Smooth muscle cell of the pulmonary artery (primary cell): ENCODE measurements at places on chromosomes 1 and 21. TPM values are rescaled to one million over a fixed set of nuclear protein-coding genes. Genes with fewer than 3 reads are reported as not detected.

LCE1F gene
- total RNA-seq = not detected in 2 replicates

MAP10 gene
- 0.85 and 1.2 TPM in 2 replicates for total RNA-seq

SPRR2F gene
- total RNA-seq = not detected in 2 replicates

GRIK3 gene
- total RNA-seq = not detected in 2 replicates

LRRC39 gene
- 0.56 and 0.59 TPM in 2 replicates for total RNA-seq

KIF2C gene
- total RNA-seq = 3.2 and 9.3 TPM in 2 replicates

LRRC7 gene
- total RNA-seq = 0.07 TPM in 1 of 2 replicates, not detected in the other

BLACAT1 gene
- total RNA-seq = under 0.01 and 0.07 TPM in 2 replicates

MYOG gene
- not detected in 2 replicates for total RNA-seq

SPRR1B gene
- total RNA-seq = not detected in 2 replicates

MFN2 gene
- 65.7 and 79.8 TPM in 2 replicates for total RNA-seq

UTS2 gene
- not detected in 2 replicates for total RNA-seq

SERTAD4 gene
- total RNA-seq = 13.6 and 22.2 TPM in 2 replicates

B3GALT5 gene
- total RNA-seq = 0.10 TPM in 1 of 2 replicates, not detected in the other

OR10J1 gene
- total RNA-seq = not detected in 2 replicates

C8A gene
- not detected in 2 replicates for total RNA-seq

DNAI4 gene
- 6.9 and 8.1 TPM in 2 replicates for total RNA-seq

PDZK1 gene
- total RNA-seq = 0.23 and 0.33 TPM in 2 replicates

NUP210L gene
- total RNA-seq = 0.07 and 0.23 TPM in 2 replicates

ITGB2 gene
- 0.46 and 1.7 TPM in 2 replicates for total RNA-seq

TTC39A gene
- total RNA-seq = 1.6 and 2.0 TPM in 2 replicates

UBE2U gene
- total RNA-seq = not detected in 2 replicates

GNG12 gene
- total RNA-seq = 184 and 272 TPM in 2 replicates

SPRR2E gene
- total RNA-seq = not detected in 2 replicates

PCAT6 gene
- total RNA-seq = 0.85 and 1.7 TPM in 2 replicates

KMO gene
- 0.03 and 0.33 TPM in 2 replicates for total RNA-seq

CD53 gene
- not detected in 2 replicates for total RNA-seq

ATAD3C gene
- total RNA-seq = 0.40 TPM in 1 of 2 replicates, not detected in the other

AKNAD1 gene
- total RNA-seq = 0.33 TPM in 1 of 2 replicates, not detected in the other

DYNLT5 gene
- 0.46 and 0.65 TPM in 2 replicates for total RNA-seq

SLC37A1 gene
- total RNA-seq = 2.2 and 4.8 TPM in 2 replicates

DNAH14 gene
- total RNA-seq = 4.4 and 8.2 TPM in 2 replicates

TIE1 gene
- total RNA-seq = 0.65 and 1.8 TPM in 2 replicates

PLK3 gene
- 21.8 and 72.0 TPM in 2 replicates for total RNA-seq

DENND1B gene
- 7.9 and 8.2 TPM in 2 replicates for total RNA-seq

CYP4A22 gene
- total RNA-seq = not detected in 2 replicates

MAP3K21 gene
- total RNA-seq = 0.07 and 0.10 TPM in 2 replicates

FUBP1 gene
- 84.0 and 97.9 TPM in 2 replicates for total RNA-seq

ATP1A4 gene
- total RNA-seq = not detected in 2 replicates

CFAP141 gene
- not detected in 2 replicates for total RNA-seq

FAM72D gene
- total RNA-seq = 0.36 and 0.52 TPM in 2 replicates

FAM151A gene
- not detected in 2 replicates for total RNA-seq

S100A3 gene
- total RNA-seq = 1.7 and 4.4 TPM in 2 replicates

OR2T33 gene
- not detected in 2 replicates for total RNA-seq

MORC3 gene
- 31.6 and 38.1 TPM in 2 replicates for total RNA-seq

SLAMF9 gene
- 0.26 and 0.59 TPM in 2 replicates for total RNA-seq

HOOK1 gene
- total RNA-seq = not detected in 2 replicates

F5 gene
- under 0.01 TPM in 1 of 2 replicates, not detected in the other for total RNA-seq

MYBPHL gene
- not detected in 2 replicates for total RNA-seq

KCNH1 gene
- 0.63 and 8.9 TPM in 2 replicates for total RNA-seq

SLC66A1 gene
- 15.9 and 31.2 TPM in 2 replicates for total RNA-seq

B3GALNT2 gene
- total RNA-seq = 34.7 and 44.7 TPM in 2 replicates

VAMP3 gene
- 114 and 119 TPM in 2 replicates for total RNA-seq

VCAM1 gene
- total RNA-seq = 4.2 and 20.7 TPM in 2 replicates
